ENCODE measurements at places on chromosomes 16 and 17. TPM values are rescaled to one million over a fixed set of nuclear protein-coding genes. Genes with fewer than 3 reads are reported as not detected.

DNA sequence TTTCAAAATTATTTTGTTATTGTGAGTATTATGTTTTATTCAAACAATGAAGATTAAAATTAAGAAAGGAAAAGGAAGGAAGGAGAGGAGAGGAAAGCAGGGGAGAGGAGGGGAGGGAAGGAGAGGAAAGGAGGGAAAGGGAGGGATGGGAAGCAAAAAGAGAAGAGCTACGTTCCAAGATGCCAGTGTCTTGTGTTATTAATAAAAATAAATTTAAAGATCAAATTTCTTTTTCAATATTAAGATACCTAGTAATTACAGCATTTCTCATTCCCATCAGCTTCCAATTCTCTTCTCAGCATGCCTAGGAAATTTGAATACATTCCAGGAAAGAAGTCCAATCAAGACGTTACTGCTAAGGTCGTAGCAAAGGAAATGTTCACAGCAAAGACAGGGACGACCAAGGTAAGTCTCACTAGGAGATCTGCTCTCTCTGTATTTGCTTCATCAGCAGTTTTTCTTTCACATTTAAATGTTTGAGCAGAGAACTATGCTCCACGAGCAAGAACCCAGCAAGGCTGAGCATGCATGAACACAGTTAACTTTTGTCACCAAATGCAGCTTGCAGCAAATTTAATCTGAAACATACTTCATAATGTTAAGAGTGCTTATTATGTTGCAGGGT is 63.3 kb upstream of the HLF start:
- no peaks in the 10 kb centered on the region for H3K4me1 ChIP-seq
- no peak for DNase-seq
- no peak overlapping the region for H3K4me3 ChIP-seq
- H3K27ac ChIP-seq = no peak overlapping the region

- peak; percentile 74 for DNase-seq
- peak overlapping the region; percentile 66 for H3K4me3 ChIP-seq
Measured at GRCh38 chr17:83200231-83200699, 120.9 kb downstream of the METRNL start.

GRCh38 chr16:48291303-48291702 is 44.0 kb upstream of the ABCC11 start:
- peaks cover 2% of the 10 kb centered on the region for H3K4me1 ChIP-seq
- no peak overlapping the region for H3K4me3 ChIP-seq
- H3K36me3 ChIP-seq = peaks cover 34% of the 10 kb centered on the region
- H3K27ac ChIP-seq = no peak overlapping the region
- DNase-seq = no peak
- no peaks in the 10 kb centered on the region for H3K27me3 ChIP-seq

- no peak overlapping the region for H3K4me3 ChIP-seq
- no peaks in the 10 kb centered on the region for H3K36me3 ChIP-seq
- H3K27ac ChIP-seq = no peak overlapping the region
- peaks cover 8% of the 10 kb centered on the region for H3K27me3 ChIP-seq
- DNase-seq = no peak
Measured at GRCh38 chr16:2716948-2717347, 3.1 kb downstream of the PRSS27 start.

GSPT1 gene
- 250 TPM for total RNA-seq

- no peaks in the 10 kb centered on the region for H3K4me1 ChIP-seq
- no peaks in the 10 kb centered on the region for H3K27me3 ChIP-seq
- H3K36me3 ChIP-seq = no peaks in the 10 kb centered on the region
- DNase-seq = no peak
- no peak overlapping the region for H3K27ac ChIP-seq
- H3K4me3 ChIP-seq = no peak overlapping the region
Measured at GRCh38 chr16:21704266-21704665, 40.5 kb downstream of the OTOA start.

GRCh38 chr16:11497851-11498289 is 88.8 kb downstream of the LITAF start:
- peaks cover 16% of the 10 kb centered on the region for H3K4me1 ChIP-seq
- H3K36me3 ChIP-seq = no peaks in the 10 kb centered on the region
- DNase-seq = no peak
- no peak overlapping the region for H3K27ac ChIP-seq
- no peaks in the 10 kb centered on the region for H3K27me3 ChIP-seq

- no peaks in the 10 kb centered on the region for H3K27me3 ChIP-seq
- no peak overlapping the region for H3K27ac ChIP-seq
- no peak overlapping the region for H3K4me3 ChIP-seq
- no peaks in the 10 kb centered on the region for H3K36me3 ChIP-seq
Measured at GRCh38 chr16:48113471-48113870, 42.3 kb downstream of the ABCC12 start.

DNA sequence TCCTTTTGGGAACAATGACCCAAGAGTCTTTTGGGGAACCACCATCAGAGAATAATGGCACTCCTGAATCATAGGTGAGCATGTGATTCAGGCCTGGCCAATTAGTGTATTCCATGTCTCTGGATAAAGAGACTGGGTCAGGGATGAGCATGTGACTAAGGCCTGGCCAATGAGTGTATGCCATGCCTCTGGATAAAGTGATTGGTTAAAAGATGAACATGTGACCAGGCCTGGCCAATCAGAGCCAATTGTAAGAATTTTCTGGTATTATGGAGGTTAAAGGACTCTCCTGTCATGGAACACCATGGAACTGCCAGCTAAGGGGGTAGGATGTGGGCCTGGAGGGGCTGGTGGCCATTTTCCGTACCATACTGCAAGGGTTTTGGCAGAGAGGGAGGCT is 194.3 kb downstream of the C16orf78 start:
- no peaks in the 10 kb centered on the region for H3K4me1 ChIP-seq
- no peak overlapping the region for H3K27ac ChIP-seq
- no peaks in the 10 kb centered on the region for H3K36me3 ChIP-seq
- no peak for DNase-seq
- no peak overlapping the region for H3K4me3 ChIP-seq

GRCh38 chr17:46071796-46072195 is 72.7 kb downstream of the STH start:
- H3K36me3 ChIP-seq = peaks cover 24% of the 10 kb centered on the region
- no peak overlapping the region for H3K4me3 ChIP-seq
- H3K27me3 ChIP-seq = no peaks in the 10 kb centered on the region
- peaks cover 32% of the 10 kb centered on the region for H3K4me1 ChIP-seq
- no peak for DNase-seq

ESRP2 gene
- total RNA-seq = 0.92 TPM

GRCh38 chr16:27202923-27203506 is 311 bp upstream of the KDM8 start:
- peaks cover 45% of the 10 kb centered on the region for H3K4me1 ChIP-seq
- H3K27me3 ChIP-seq = no peaks in the 10 kb centered on the region
- peak overlapping the region; percentile 100 for H3K27ac ChIP-seq
- H3K36me3 ChIP-seq = peaks cover 7% of the 10 kb centered on the region
- H3K4me3 ChIP-seq = peak overlapping the region; percentile 92

ANKRD13B gene
- 17.9 TPM for total RNA-seq

CDH15 gene
- total RNA-seq = not detected

- no peak overlapping the region for H3K27ac ChIP-seq
- H3K4me3 ChIP-seq = no peak overlapping the region
- no peaks in the 10 kb centered on the region for H3K27me3 ChIP-seq
- no peaks in the 10 kb centered on the region for H3K36me3 ChIP-seq
- DNase-seq = no peak
Measured at GRCh38 chr17:77897741-77898301, 60.7 kb upstream of the TNRC6C start.

- no peak overlapping the region for H3K27ac ChIP-seq
- no peak overlapping the region for H3K4me3 ChIP-seq
- no peaks in the 10 kb centered on the region for H3K27me3 ChIP-seq
- H3K36me3 ChIP-seq = peaks cover 5% of the 10 kb centered on the region
- H3K4me1 ChIP-seq = peaks cover 11% of the 10 kb centered on the region
Measured at GRCh38 chr17:69223809-69224208, 4.8 kb downstream of the ABCA10 start.

SLC6A2 gene
- total RNA-seq = not detected

DNA sequence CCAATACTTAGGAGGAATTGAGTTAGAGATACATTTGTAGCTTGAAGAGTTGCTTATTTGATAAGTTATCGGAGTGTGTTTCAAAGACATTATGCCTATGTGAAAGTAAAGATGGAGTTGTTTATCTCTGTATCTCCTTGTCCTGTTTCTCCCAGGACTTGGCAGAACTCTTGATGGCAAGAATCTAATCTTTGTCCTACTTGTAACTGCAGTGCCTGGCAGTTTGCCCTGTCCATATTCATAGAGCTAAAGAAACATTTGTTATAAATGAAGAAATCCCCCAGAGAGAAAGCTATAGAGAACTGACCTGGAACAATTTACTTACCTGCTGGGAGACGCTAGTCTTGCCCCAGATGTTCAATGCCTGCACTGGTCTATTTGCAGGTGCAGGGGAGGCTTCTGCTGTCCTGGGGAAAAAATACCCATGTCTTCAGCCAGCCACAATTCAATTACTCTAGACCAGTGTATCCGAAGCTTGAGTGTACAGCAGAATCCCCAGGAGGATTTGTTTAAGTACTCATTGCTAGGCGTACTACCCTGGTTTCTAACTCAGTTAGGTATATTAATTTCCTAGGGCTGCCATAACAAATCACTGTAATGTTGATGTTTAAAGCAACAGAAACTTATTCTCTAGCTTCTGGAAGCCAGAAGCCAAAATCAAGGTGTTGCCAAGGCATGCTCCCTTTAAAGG is 410.0 kb upstream of the HSBP1 start:
- no peaks in the 10 kb centered on the region for H3K36me3 ChIP-seq
- DNase-seq = no peak
- H3K4me1 ChIP-seq = no peaks in the 10 kb centered on the region

DNA sequence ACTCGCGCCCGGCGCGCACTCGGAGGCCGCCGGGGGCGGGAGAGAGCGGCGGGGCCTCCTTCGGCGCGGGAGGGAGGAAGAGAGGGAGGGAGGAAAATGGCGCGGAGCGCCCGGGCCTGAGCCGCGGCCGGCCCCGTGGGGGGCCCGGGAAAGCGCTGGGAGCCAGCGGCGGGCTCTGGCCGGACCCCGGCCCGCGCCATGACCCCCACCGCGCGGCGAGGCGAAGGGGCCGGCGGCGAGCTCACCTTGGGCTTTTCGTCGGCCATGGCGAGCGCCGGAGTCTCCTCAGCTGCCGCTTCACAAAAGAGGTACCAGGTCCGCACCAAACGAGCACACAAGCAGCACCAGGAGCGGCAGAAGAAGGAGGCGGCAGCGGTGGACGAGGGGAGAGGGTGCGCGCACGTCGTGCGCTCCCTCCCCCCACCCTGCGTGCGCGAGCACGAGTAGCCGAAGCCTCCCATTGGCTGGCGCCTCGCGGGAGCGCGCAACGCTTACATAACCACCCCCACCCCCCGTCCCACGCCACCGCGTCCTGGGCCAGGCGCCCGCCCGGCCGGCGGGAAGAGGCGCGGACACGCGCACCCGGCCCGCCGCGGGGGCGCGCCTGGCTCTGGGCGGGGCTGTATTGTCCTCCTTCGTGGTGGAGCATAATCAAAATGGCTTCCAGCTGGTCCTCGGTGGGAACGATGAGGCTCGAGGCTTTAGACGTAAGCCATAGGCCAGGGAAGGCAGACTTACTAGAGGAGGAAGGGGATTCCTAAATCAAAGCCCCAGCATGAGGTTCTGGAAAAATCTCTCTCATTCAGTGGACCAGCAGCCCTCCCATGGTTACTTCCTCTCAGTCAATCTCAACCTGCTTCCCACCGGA is at the start of gene SUMO2:
Gene SUMO2, minus strand, starts transcription at position 391 of the 868 bp plus-strand sequence. Its CDS starts 125 bp downstream, at position 266.
- peaks cover 28% of the 10 kb centered on the region for H3K4me1 ChIP-seq
- peaks cover 21% of the 10 kb centered on the region for H3K36me3 ChIP-seq
- peak within 1 kb of the TSS; percentile 95 for H3K4me3 ChIP-seq
- DNase-seq = peak; percentile 96

DNA sequence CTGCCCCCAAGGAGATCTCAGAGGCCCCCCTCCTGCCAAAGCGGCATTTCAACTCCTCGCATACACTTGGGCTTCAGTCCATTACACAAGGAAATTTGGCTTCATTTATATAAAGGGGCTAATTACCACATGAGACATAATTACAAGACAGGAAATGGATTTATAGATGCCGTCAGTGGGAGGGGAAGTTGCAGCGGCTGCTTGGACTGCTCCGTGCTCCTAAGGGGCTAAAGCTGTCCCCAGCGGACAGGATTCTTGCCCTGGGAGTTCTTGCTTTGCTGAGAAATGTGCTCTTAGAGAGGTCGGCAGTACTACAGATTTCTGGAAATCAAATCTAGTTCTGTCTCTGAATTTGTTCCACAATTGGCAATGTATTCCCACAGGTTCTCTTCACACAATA is 57.2 kb upstream of the NLK start:
- peaks cover 14% of the 10 kb centered on the region for H3K27me3 ChIP-seq
- no peak overlapping the region for H3K4me3 ChIP-seq
- DNase-seq = no peak
- no peaks in the 10 kb centered on the region for H3K36me3 ChIP-seq

GRCh38 chr16:47612711-47613110 is 151.6 kb downstream of the PHKB start:
- H3K27me3 ChIP-seq = no peaks in the 10 kb centered on the region
- H3K27ac ChIP-seq = no peak overlapping the region
- DNase-seq = no peak
- H3K36me3 ChIP-seq = peaks cover 54% of the 10 kb centered on the region

CD300H gene
- total RNA-seq = not detected

Measured in activated naive CD8-positive, alpha-beta T cell treated with anti-CD3 and anti-CD28 coated beads for 36 hours (primary cell).